ENCODE measurements at places on chromosomes 13 and 19.

DNA sequence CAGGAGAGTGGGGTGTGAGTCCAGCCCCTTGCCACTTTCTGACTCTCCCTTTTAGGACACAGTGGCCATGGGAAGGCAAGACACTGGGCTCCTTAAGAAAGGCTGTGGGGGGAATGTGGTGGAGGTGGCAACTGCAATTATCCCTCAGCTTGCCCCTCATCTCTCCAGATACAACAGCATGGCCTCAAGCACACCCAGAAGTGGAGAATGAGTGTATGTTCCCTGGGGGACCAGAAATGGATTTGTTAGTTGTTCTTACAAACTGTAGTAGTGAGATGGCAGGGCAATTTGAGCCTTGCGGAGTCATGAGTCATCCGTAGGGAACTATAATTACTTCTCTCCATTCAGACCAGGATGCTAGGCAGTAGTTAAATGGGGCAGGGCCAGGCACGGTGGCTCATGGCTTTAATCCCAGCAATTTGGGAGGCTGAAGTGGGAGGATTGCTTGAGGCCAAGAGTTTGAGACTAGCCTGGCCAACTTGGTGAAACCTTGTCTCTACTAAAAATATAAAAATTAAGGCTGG, 25.6 kb upstream of the CXCL17 start:
- no peak for DNase-seq

- DNase-seq, result no peak
Observed at GRCh38 chr13:35712907-35713761, 236.6 kb upstream of the MAB21L1 start.

DNA sequence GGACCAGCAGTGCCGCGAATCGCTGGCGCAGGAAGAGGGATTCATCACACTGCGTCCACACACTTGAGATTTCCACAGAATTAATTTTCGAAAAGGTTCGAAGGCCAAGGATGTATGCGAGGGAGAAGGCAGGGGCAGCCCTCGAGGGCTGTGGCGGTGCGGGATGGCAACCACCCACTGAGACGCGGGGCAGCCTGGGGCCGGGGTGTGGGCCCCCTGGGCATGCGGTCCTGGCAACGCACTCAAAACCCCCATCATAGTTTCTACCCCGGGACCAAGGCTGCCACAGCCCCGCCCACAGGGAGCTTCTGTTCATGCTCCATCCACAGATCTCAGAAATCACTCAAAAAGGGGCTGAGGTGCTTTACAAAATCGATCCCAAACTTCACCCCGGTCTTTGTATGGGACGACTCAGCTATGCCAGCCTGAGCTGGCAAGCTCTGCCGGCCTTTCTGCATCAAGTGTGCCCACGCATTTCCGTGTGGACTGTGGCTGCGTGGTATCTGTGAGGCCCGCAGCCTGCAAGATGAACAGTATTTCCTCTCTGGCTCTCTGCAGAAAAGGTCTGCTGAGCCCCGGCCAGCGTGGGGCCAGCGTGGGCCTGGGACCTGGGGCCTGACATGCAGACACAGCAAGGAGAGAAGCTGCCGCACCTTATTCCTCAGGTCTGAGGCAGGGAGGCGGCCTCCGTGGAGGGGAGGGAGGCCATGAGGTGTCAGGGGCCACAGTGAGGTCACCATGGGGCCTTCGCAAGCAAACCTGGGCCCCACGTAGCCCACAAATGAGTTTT, 19.2 kb downstream of the ZNF787 start:
- DNase-seq, result no peak

DNA sequence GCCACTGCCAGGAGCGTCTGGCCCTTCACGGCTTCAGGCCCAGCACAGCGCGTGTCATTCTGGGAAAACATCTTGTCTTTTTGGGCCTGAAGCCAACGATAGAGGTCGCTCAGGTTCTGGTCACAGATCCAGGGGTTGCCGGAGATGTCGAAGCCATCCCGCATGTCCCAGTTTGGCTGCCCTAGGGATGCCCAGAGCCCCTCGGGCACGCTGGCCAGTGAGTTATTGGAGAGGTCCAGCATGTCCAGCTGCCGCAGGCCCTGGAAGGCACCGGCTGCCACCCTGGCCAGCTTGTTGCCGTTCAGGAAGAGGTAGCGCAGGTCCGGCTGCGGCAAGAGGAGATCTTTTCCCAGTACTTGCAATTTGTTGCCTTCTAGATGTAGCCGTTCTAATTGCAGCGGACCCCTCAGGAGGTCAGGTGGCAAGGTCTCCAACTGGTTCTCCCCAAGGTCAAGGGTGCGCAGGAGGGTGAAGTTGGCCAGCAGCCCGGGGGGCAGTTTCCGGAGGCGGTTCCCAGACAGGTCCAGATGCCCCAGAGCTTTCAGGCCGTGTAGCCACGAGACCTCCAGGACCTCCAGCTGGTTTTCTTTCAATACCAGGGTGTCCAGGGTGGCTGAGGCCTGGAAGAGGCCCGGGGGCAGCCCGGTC, 1.8 kb downstream of the LRG1 start:
- DNase-seq, result no peak

GRCh38 chr13:107376341-107377125, 808.6 kb upstream of the ARGLU1 start:
- DNase-seq, result no peak

- DNase-seq, result no peak
Observed at GRCh38 chr13:70960841-70961443, 852.7 kb upstream of the KLHL1 start.

GRCh38 chr13:38624822-38625221, 62.1 kb upstream of the FREM2 start:
- DNase-seq, result no peak

- DNase-seq, result peak; percentile 82
Observed at GRCh38 chr19:35030257-35031071, at the start of gene SCN1B. SCN1B (plus strand) TSS chr19:35030470; CDS start chr19:35030821, 351 bp downstream.

GRCh38 chr19:2325281-2326046, 2.9 kb downstream of the LSM7 start:
- no peak for DNase-seq

DNA sequence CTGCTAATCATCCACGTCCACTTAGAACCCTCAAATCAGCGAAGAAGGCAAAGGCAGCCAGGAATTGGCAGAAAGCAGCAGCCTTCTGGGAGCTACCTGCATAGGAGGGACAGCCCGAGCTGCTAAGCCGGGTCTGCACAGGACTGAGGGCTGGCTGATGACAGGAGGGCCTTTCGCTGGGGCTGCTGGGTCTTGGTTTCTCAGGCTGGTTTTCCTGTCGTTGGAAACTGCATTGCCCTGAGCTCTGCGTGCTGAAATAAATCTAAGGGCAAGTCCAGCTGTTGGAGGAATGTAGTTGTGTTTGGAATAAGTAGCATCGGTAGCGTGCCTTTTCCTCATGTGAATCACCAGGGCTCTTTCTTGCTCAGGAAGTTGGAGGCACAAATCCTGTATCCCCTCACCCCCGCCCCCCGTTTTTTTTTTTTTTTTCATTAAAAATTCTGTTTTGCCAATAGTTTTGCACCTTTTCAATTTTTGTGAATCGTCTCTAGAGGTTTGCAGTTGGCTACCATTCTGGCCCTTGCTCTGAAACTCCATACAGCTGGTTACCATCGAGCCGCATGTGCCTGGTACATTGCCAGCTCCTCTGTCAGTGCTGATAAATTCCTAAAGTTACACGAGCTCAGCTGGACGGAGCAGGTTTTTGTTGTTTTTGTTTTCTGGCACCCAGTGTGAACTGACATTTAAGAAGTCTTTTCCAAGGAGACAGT, 193.9 kb upstream of the RNF113B start:
- DNase-seq, result no peak

GRCh38 chr13:22812793-22813192, 368.0 kb upstream of the SGCG start:
- DNase-seq, result no peak

DNA sequence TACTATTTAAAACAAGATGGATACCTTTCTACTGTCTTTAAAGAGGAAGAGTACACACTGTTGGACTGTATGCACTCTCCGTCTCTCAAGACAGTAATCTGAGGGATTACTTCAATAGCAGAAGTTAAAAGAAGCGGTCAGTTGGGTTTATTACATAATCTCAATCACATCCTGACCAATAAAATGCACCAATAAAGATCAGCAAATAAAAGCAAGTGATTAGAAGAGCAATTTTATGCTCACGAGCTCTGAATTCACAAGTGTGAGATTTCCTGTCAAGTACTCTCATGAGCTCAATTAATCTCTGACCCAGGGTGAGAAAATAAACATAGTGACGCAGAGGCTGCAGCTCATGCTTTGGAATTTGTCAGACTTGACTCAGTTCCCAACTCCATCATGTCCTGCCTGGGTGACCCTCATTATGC, 12.2 kb downstream of the ABCC4 start:
- DNase-seq, result no peak

GRCh38 chr13:51223560-51224270, 1.5 kb downstream of the FAM124A start:
- DNase-seq, result no peak

- DNase-seq, result no peak
Observed at GRCh38 chr19:18309525-18310064, 13.3 kb downstream of the LSM4 start.

GRCh38 chr13:77720988-77721387, 23.5 kb downstream of the SLAIN1 start:
- no peak for DNase-seq

DNA sequence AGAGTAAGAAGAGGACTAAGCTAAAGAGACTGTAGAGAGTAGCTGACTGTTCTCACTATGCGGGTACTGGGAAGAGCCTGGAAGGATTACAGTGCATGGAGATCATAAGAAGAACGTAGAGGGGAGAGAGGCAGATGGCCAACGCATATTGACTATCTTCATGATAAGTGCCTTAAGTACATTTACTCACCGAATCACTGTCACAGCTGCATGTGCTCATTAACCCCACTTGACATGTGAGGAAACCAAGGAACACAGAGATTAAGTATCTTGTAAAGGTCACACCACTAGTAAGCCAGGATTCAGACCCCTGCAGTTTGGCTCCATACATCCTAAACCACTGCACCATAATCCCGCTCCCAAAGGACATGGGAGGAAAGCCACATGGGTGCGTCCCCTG, 34.1 kb downstream of the SMAD9 start:
- DNase-seq, result no peak

- no peak for DNase-seq
Observed at GRCh38 chr19:34686455-34686854, 9.0 kb downstream of the ZNF302 start.

GRCh38 chr13:113732176-113732960, 26.7 kb upstream of the TMEM255B start:
- no peak for DNase-seq

- DNase-seq, result no peak
Observed at GRCh38 chr13:102968572-102969228, 97.5 kb downstream of the SLC10A2 start.

DNA sequence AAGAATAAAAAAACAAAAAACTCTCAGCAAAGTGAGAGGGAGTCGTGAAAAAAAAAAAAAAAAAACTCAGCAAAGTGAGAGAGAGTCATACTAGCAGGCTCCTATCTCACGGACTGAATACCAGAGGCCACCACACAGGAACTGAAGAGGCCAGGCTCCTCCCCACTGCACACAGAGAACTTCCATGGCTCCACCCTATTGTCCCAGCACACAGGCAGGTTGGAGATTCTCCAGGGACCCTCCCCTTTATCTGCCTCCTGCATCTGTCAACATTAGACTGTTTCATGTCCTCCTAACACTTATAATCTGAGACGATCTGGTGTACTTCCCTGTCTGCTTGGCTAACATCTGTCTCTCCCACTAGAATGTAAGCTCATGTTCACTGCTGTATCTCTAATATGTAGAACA, 37.0 kb upstream of the FARP1 start:
- no peak for DNase-seq

DNA sequence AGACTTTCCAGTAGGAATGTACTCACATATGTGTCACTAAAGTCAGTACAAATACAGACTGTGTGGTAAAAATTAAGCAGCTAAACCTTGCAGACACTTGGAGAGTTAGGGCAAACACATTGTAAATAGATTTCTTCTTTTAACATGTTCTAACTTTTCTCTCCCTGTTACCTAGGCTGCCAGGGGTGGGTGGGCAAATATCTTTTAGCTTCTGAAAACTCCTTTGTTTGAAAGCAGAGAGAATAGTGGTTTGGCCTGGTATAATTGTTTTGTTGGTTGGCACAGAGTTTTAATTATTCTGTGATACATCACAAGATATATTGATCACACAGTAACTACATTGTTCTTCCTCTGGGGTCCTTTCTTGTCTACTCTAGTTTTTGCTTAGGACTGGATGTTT, 289.8 kb upstream of the DACH1 start:
- DNase-seq, result no peak

DNA sequence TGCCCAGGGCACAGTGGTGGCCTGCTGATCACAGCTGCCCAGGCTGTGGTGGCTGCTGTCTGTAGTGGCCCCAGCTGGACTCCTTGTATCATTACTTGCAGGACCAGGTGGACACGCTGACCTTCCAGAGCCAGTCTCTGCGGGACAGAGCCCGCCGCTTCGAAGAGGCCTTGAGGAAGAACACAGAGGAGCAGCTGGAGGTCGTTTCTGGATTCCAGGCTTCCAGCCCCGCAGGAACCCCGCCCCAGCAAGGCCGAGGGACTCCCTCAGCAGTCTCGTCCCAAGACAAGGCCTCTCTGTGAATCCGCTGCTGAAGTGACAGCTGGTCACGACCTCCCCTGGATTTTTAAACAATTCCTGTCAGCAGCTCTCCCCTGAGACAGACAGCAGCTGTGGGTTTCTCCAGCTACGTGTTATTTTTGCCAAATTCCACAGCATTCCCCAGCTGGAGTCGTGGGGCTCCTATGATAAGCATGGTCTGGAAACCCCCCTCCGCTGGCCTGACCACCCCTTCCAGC, 98.3 kb downstream of the SLC7A1 start:
- peak; percentile 43 for DNase-seq

GRCh38 chr13:73984949-73985691, 149.1 kb downstream of the KLF12 start:
- no peak for DNase-seq

- no peak for DNase-seq
Observed at GRCh38 chr13:33008946-33009722, 7.1 kb upstream of the KL start.

- no peak for DNase-seq
Observed at GRCh38 chr13:43546816-43547215, 240.0 kb downstream of the ENOX1 start.

DNA sequence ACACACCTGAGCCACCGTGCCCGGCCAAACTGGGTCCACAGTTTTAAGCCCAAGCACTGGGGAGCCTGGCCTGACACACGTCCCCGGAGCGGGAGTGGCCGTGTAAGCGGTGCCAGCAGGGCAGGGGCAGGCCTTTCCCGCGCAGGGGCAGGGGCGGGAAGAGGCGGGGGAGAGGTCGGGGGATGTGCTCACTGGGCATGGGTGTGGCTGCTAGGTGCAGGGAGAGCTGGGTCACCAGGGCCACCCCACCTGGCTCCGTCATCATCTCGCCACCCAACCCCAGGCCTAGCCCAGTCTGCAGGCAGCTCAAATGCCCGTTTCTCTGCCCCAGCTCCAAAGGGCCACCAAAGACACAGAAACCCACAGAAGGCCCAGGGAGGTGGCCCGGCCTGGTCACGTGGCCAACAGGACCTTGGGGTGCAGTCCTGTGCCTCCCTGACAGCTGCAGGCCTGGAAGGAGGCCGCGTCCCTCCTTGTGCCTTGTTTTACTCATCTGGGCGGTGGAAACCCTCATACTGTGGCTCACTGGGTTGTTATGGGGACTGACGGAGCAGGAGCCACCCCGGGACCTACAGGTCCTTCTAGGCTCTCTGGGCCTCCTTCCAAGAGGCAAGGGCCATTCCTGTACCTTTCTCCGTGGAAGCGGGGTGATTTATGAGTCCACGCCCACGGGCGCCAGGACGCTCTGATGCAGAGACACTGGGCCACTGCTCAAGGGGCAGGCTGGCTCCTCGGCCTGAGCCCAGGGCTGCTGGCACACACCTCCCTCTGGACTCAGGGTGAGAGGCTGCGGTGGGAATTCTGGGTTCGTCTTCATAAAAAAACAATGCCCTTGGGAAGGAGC, 27.7 kb downstream of the MAP2K2 start:
- DNase-seq, result no peak

Measured in nephron progenitor cell (in vitro differentiated cells).